ENCODE measurements at places on chromosomes 4 and X.

DNA sequence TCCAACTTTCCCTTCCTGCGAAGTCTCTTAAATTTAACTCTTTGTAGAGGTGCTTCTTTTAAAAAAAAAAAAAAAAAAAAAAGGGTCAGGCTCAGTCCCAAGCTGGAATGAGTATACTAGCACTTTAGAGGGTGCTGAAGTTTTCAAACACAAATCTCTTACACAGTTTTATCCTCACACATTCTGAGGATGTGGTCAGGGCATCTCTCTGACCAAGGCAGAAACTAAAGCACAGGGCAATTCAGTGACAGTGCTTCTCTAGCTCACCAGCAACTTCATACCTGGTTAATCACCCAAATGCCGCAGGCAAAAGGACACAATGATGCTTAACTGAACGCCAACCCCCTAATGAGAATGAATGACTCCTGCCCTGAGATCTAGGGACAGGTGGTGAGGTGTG, 9.8 kb upstream of the PGM2 start:
- no peak for DNase-seq

- DNase-seq, result no peak
These were observed 91.8 kb downstream of the REPS2 start for GRCh38 chrX:17038277-17038676.

DNA sequence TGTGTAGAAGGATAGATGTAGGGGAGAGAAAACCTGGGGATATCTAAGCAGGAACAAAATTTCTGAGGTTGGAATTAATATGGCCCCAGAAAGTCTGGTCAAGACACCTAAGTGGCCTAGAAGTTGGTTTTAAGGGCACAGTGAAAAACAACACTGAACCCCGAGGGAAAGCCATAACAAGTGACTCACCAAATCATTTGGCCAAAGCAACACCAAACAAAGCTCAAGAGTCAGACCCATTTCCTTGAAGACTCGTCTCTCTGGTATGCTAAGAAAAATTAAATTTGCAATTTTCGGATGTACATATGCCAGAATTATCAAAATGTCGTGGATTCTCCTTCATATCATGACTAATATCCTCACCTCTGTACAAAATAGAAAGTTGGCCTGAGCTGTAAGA, 162.9 kb downstream of the SMIM20 start:
- no peak for DNase-seq

DNA sequence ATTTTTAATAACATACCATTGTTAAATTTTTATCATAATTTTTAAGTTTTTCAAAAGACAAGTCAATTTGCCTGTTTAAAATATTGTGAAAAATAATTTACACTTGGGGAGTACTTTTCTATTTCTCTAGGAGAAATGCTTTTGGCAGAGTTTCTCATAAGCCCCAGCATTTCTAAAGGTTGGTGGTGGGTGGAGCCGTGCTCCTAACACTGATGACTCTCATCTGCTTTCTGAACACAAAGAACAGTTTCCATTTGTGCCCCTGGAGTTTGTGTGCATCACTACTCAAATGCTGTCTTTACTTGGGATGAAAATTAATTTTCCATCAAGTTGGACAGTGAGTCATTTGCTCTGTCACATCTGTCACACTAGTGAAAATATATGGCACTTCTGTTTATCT, 57.6 kb downstream of the TNIP2 start:
- no peak for DNase-seq

DNA sequence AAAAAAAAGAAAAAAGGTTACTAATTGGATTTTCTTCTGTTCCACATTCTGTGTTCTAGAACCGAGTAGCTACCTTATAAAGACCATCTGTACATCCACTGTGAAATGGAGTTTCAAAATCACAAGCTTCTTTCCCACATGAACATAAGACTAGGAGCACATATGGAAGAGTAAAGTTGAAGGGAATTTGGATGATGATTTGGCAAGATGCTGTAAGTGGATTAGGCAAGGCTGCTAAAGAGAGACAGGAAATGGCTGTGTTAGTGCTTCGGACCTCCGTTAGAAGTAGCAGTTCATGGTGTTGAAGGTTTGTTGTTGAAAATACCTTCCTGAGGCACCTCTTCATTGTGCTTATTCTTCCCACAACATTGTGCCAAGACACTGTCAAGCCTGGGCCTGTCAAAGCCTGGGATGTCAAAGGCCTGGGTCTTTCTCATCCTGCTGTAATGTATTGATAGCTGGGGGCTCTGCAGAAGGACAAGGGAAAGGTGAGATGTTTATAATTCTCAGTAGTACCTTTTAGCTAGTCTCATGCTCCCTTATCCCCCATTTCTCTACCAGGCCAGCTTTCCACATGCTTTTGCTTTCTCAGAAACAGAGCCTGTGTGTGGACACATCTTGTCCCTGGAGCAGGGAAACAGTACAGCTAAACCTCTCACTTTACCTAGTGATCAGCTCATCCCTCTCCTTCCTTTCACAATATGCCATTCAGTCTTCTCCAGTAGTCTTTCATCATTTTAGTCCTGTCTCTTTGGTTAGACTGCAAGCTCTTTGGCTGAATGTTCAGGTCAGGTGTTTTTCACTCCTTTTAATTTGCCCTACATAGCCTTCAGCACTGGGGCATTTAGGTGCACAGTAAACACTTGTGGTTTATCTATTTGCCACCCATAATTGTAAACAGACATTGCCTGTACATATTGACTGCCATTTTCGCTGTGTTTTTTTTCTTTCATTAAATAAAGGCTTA, 37.9 kb upstream of the CYP2U1 start:
- no peak for DNase-seq

DNA sequence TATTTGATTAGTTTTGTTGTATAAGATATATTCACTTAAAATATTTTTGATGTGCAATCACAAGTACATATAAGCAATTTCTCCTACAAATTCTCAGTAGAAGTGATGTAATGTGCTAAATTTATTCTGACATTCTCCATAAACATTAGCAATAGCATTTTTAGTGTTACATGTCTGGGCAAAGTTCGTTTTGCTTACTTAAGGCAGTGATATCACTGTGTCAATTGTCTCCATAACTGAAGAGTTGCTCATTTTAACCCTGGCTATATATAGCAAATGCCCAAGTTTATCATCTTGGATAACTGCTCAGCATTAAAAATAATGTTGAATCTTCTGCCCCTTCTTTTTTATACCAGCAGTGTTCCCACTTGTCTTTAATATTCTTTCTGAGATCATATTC, 340.0 kb upstream of the NDST4 start:
- no peak for DNase-seq

DNA sequence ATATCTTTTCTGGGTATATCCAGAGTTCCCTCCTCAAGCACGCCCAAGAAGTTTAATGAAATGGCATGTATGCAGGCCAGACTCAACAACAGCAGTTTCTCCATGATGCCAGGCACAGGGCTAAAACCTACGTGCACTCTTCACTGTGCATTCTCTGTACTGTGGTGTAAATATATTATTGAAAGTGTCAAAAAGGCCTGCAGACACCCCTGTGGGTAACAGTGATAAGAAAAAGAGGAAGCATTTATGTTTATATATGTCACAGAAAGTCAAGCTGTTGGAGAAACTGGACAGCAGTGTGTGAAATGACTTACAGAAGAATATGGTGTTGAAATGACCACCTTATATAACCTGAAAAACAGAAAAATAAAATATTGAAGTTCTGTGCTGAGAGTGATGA, 29.6 kb upstream of the DCAF8L1 start:
- no peak for DNase-seq

DNA sequence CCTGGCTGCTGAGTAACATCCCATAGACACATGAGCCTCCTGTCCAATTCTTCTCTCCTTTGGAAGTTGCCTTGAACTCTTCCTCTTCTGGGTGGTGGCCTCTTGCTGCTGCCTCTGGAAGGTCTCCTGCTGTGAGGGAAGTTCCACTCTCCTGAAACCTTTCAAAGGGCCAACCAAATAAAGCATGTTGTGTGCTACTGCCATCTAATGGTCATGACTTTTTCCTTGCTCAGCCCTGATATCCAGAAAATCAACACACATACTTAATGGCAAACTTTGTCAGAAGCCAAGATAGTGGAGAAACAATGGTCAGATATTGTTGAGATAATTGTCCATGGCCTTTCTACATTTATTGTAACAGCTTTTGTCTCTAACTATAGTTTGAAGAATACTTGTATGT, 19.1 kb upstream of the ZXDA start:
- DNase-seq, result no peak

Measured in stimulated activated CD8-positive, alpha-beta memory T cell treated with anti-CD3 and anti-CD28 coated beads, Interleukin-15, amount 100 ng/mL, for 4 hours (primary cell).